Activated CD8-positive, alpha-beta memory T cell treated with anti-CD3 and anti-CD28 coated beads for 1 hour (primary cell): ENCODE measurements at places on chromosomes 4 and X.

GRCh38 chr4:52093466-52093865 is 42.4 kb downstream of the SPATA18 start:
- DNase-seq: no peak

DNA sequence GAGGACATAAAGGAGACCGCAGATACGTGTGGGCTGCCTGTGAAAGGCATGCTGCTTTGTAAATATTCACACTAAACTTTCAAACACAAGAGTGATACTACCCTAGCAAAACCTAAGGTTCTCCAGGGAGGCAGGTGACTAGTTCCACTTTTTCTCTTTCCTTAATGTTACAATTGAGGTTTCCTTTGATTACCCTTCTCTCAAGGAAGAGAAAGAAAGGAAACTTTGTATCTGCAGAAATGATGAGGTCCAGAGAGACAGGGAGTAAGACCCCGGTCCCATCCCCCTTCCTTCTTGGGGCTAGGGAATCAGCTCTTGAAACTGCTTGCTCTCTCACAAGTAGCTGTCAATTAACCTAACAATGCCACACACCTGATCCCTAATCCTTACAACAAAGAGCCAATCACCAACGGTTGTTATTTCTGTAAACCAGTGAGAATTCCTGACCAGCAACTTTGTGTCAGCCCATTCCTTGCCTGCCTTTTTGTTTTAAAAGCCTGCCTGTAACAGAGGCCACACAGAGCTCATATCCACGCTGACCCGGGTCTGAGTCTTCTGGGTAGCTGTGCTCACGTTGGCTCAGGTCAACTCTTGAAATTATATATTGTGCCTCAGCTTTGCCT is 754.8 kb upstream of the FRG1 start:
- DNase-seq: no peak

GRCh38 chr4:54708339-54709279 is 50.9 kb downstream of the KIT start:
- no peak for DNase-seq

- DNase-seq: no peak
Measured at GRCh38 chr4:113636438-113636818, 125.1 kb downstream of the CAMK2D start.

- no peak for DNase-seq
Measured at GRCh38 chrX:49934148-49934547, 11.8 kb downstream of the CLCN5 start.
